Activated CD4-positive, alpha-beta memory T cell treated with anti-CD3 and anti-CD28 coated beads for 36 hours (primary cell): ENCODE measurements at places on chromosomes 3 and 15. TPM values are rescaled to one million over a fixed set of nuclear protein-coding genes. Genes with fewer than 3 reads are reported as not detected.

DNA sequence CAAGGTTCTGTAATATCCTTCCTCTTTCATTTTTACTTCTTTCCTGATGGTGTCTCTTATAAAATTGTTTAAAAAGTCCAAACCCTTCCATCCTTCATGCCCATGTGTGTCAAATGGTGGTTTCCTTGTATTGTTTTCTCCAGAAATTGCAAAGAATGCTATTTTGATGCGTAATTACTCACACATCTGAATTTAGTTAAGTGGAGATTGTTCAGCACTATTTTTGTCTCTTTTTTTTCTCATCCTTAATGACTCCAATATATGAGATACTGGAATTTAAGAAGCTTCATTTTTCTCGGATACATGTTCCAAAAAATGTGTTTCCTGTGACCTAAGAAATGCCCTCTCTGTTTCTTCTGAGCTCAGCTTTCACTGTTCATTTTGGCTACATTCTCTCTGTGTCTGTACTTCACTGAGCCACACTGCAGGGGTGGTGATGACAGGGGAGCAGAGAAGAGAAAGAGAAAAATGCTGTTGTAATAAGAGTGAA lies 799.8 kb downstream of the DIPK2A start:
- no peak for DNase-seq

Gene ZNF385D
- not detected for total RNA-seq

GRCh38 chr3:131072845-131073244 lies 46.2 kb downstream of the NEK11 start:
- DNase-seq, result no peak

DNA sequence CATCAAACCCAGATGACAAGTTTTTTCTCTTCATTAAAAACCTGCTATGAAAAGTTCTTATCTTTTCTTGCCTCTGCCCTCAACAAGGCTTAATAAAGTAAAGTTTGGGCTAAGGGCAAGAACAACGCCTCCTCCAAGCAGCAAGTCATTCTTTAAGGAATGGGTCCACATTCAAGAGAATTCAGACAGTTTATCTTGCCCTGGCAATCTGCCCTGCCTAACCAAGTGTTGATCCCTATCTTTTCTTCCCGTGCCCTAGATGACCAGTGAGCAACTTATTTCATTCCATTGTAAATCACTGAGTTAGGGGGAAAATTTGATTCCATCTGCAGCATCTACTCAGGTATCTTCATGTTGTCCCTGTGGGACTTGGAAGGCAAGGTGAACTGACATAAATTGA lies 370.3 kb upstream of the DPPA4 start:
- no peak for DNase-seq

Gene PLCD1
- total RNA-seq, result 17.3 TPM

GRCh38 chr15:80777826-80778620 lies 1.1 kb upstream of the CEMIP start:
- DNase-seq, result no peak

DNA sequence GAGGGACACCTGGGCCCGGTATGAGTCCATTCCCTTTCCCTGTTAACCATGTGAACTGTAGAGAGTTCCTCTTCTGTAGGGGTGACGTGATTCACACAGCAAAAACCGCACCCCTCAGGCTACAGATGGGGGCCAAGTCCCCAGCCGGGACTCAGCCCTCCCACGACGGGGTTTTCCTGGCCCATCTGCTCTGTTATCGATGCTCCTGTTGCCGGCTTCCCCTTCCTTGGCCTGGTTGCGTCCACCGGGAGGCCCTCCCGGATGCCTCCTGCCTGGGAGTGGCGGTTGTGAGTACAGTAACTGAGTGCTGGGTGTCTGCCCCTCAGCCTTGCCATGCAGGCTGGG lies 817 bp upstream of the PLXNA1 start:
- peak; percentile 76 for DNase-seq

GRCh38 chr3:50450209-50450921 lies 53.1 kb downstream of the CACNA2D2 start:
- peak; percentile 86 for DNase-seq

Gene XIRP1
- total RNA-seq, result 1.6 TPM

Gene NRROS
- total RNA-seq, result 24.5 TPM

GRCh38 chr3:49397470-49397869 lies 14.3 kb downstream of the RHOA start:
- DNase-seq, result no peak

Gene ZNF620
- 3.7 TPM for total RNA-seq
